ENCODE measurements at places on chromosomes 3 and 15.

DNA sequence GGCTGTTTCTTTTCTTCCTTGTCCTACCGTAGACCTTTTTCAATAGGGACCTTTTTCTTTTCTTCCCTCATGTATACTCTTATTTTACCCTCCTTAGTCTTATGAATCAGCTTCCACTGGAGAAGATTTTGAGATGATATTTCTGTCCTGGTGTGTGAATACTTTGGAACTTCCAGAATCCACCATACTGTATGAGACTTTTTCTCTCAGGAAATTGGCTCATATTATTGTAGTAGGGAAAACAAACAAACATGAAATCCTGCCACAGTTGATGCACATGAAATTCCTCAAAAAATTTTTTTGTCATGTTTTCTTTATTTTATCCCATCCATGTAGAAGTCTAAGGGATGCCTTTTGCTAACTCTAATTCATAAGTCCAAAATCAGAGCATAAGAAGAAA is 289.3 kb upstream of the PLSCR5 start:
- DNase-seq: no peak

- no peak for DNase-seq
Measured at GRCh38 chr15:44064706-44065105, 130.4 kb downstream of the FRMD5 start.

- no peak for DNase-seq
Measured at GRCh38 chr3:65907232-65908130, 131.2 kb downstream of the MAGI1 start.

GRCh38 chr15:57510647-57511046 is 81.1 kb upstream of the MYZAP start:
- peak; percentile 92 for DNase-seq

DNA sequence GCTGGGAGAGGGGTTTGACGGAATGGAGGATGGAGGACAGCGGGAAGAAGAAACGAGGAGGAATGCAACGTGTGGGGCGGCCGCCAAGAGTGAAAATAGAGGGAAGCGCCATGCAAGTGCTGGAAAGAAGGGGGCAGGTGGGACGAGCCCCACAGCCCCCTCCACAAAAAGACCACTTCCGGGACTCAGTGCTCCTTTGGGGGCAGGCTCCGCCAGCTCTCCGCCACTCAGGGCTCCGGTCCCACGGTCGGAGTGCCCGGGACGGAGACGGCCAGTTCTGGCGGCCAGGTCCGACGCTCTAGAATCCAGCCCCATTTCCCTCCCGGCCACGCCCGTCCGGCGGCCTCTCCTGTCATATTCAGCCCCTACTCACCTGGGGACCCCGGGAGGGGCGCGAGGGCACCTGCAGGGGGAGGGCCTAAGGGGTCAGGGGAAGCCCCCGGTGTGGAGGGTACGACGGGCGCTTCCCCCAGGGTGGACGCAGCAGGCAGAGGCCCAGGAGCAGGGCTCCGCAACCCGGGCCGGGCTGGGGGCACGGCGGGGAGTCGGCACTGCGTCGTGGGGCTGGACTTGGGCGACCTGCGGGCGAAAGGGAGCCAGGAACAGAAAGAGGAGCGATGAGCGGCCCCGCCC is 25.5 kb upstream of the CSPG4 start:
- DNase-seq: peak; percentile 23

DNA sequence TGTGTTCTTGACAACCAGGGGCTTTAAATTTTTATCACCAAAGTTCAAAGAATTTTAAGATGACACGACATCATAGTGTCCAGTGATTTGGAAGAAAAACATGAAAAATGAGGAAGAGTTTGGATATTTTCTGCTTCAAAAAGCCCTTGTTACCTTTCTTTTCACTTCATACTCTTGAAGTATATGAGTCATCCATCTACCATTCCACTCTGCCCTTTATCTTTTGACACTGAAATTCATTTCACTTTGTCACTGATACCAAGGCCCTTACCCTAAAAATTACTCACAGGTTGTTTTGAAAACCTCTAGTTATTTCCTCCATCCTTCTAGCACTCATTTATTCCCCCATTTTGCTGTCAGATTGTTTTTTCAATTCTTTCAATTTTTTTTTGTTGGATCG is 42.7 kb downstream of the OR5H15 start:
- no peak for DNase-seq

GRCh38 chr3:71702131-71703024 is 22.8 kb downstream of the EIF4E3 start:
- no peak for DNase-seq
